Bladder microvascular endothelial cell (primary cell): ENCODE measurements at places on chromosomes 5 and 9. TPM values are rescaled to one million over a fixed set of nuclear protein-coding genes. Genes with fewer than 3 reads are reported as not detected.

The PTPRD gene
- total RNA-seq: 0.32 and 2.0 TPM in 2 replicates

The PKN3 gene
- total RNA-seq: 13.5 and 22.7 TPM in 2 replicates

The EIF4E1B gene
- not detected in 2 replicates for total RNA-seq

The INSL6 gene
- total RNA-seq: 0.13 TPM in 1 of 2 replicates, not detected in the other

The EFNA5 gene
- total RNA-seq: 0.81 and 53.3 TPM in 2 replicates

The SH3RF2 gene
- total RNA-seq: 0.16 and 0.88 TPM in 2 replicates

The SIT1 gene
- total RNA-seq: not detected in 2 replicates

The MEGF10 gene
- 0.16 and 1.8 TPM in 2 replicates for total RNA-seq

The PCDHB7 gene
- 0.16 and 1.5 TPM in 2 replicates for total RNA-seq
